Caco-2 (cell line): ENCODE measurements at places on chromosomes 7 and 10. TPM values are rescaled to one million over a fixed set of nuclear protein-coding genes. Genes with fewer than 3 reads are reported as not detected.

DNA sequence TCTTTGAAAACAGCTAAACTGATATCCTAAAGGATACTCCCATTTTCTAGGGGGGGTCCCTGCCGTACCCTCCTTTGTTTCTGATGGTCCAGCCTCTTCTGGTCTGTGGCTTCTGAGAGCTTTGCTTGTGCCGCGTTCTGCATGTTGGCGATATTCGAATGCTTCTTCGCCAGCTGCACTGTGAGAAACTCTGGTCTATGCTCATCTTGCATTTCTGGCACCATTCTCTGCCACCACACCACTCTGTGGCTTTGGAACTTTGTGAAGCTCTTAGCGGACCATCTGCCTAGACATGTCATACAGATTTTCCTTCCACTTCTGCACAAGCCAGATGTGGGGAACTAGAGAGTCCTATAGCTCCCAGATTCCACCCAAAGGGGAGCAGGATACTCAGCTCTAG is 197.2 kb downstream of the REEP3 start:
- no peak for DNase-seq
- H3K36me3 ChIP-seq = no peaks in the 10 kb centered on the region
- peaks cover 36% of the 10 kb centered on the region for H3K4me1 ChIP-seq
- no peaks in the 10 kb centered on the region for H3K27me3 ChIP-seq

DNA sequence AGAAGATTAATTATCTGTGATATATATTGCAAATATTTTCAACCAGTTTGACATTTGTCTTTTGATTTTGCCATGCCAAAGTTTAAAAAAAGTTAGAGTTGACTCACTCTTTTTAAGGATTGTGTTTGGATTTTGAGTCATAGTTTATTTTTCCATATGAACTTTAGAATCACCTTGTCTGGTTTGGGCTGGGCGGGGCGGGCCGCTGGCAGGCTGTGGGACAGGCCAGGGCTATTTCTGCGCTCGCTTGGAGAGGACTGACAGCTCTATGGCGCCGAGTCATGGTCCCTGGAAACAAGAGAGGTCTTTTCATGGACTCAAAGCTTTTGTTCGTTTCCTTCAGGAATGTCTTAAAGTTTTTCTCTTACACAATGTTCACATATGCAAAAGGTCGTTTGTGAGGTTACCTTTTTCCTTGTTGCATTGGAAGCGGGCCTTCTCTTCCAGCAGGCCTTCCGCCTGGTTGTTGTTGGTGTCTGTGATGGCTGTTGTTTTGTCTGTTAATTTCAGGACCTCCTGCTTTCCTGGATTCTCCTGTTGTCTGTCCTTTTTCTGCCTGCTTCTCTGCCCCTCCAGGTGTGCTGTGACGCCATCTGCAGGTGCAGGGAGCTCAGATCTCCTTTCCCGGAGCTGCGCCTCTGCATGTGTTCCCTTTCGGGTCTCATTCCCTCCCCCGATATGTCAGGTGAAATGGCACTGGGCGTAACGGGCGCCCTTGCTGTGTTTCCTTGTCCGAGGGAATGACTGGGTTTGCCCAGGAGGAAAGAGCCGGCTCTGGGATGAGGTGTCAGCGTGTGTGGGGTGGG is 53.8 kb downstream of the INPP5A start:
- H3K36me3 ChIP-seq = no peaks in the 10 kb centered on the region
- peak overlapping the region; percentile 58 for H3K27ac ChIP-seq
- DNase-seq = peak; percentile 65
- peaks cover 46% of the 10 kb centered on the region for H3K4me1 ChIP-seq
- H3K4me3 ChIP-seq = peak overlapping the region; percentile 5; the same call in 1 of the 2 replicates

The AGBL3 gene
- 5.3 and 6.1 TPM in 2 replicates for total RNA-seq

- no peak overlapping the region for H3K4me3 ChIP-seq
- no peak overlapping the region for H3K27ac ChIP-seq
- H3K27me3 ChIP-seq = no peaks in the 10 kb centered on the region
- DNase-seq = no peak
- H3K36me3 ChIP-seq = no peaks in the 10 kb centered on the region
- no peaks in the 10 kb centered on the region for H3K4me1 ChIP-seq
These were observed 666.0 kb downstream of the SUGCT start for GRCh38 chr7:40800771-40801170.

- H3K4me1 ChIP-seq = peaks cover 52% of the 10 kb centered on the region
- peak overlapping the region; percentile 83 for H3K27ac ChIP-seq
- H3K36me3 ChIP-seq = no peaks in the 10 kb centered on the region
- H3K4me3 ChIP-seq = no peak overlapping the region
- no peaks in the 10 kb centered on the region for H3K27me3 ChIP-seq
These were observed 62.5 kb upstream of the PALS2 start for GRCh38 chr7:24510759-24511158.

DNA sequence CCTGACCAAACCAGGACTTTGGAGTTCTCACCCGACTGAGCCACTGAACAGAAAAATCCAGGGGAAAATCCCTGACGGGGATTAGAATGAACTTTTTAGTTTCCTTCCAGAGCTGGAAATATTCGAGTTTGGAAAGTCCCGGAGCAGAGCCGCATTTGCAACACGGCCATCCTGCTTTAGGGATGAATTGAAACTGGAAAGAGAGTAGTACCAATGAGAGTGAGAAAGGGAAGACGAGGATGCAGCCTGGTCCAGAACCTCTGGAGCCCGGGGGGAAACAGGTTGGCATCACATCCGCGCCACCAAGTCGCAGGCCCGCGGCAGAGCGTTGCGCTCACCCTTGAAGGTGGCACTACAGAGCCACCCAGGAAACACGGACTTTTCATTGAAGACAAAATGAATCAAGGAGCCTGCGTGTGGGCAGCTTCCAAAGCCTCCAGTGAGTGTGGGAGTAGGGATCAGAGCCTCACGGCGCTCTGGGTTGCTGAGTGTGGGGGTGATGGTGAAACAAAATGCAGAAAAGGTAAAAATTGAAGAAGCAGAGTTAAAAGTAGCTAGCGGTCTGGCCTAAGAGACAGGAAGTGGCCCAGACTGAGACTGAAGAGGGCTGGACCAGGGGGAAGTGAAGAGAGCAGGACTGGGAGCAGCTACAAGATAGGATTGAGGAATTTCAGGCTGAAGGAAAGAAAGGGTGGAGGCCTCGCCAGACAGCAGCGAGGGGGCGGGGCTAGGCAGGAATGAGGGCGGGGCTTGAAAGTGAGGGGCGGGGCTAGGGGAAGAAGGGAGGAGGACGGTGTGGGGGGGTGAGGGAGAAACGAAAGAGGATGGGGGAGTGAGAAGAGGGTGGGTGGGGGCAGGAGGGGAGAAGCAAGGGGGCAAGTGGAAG is 1.8 kb downstream of the SMURF1 start:
- peak; percentile 53 for DNase-seq
- H3K27me3 ChIP-seq = no peaks in the 10 kb centered on the region
- peaks cover 27% of the 10 kb centered on the region for H3K4me1 ChIP-seq
- H3K36me3 ChIP-seq = no peaks in the 10 kb centered on the region

- H3K27ac ChIP-seq = no peak overlapping the region
- H3K4me1 ChIP-seq = peaks cover 17% of the 10 kb centered on the region
- no peaks in the 10 kb centered on the region for H3K36me3 ChIP-seq
These were observed 28.7 kb upstream of the PDCD4 start for GRCh38 chr10:110843031-110843430.
